ENCODE measurements at places on chromosomes 1 and 21. TPM values are rescaled to one million over a fixed set of nuclear protein-coding genes. Genes with fewer than 3 reads are reported as not detected.

- no peak for DNase-seq
These were observed 2.5 kb downstream of the CSDE1 start for GRCh38 chr1:114755006-114755931.

DNA sequence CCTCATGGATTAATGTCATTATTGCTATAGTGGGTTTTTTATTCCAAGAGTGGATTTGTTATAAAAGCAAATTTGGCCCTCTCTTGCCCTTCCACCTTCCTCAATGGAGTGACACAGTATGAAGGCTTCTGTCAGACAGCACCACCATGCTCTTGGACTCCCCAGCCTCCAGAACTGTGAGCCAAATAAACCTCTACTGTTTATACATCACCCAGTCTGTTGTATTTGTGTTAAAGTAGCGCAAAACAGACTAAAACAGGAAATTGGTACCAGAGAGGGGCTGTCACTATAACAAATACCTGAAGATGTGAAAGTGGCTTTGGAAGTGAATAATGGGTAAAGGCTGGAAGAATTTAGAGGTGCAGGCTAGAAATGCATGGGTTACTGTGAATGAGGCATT lies 38.0 kb upstream of the DMRTB1 start:
- DNase-seq, result no peak

DNA sequence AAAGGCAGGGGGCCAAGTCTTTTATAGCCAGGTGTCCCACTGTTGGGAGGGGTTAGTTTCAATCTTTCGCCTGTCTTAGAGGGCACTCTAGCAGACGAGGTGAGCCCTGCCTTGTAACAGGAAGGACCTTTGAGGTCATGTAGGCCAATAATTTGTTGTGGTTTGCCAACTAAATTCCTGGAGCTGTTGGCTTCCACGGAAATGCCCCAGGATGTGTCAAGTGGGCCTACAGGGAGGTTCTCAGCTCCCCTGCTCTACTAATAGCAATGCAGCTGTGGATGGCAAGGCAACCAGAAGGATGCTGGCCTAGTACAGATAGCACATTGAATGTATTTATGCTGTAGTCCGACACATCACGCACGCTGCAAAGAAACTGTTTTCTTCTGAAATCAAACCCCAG lies 22.3 kb upstream of the CASQ2 start:
- DNase-seq, result no peak

- no peak for DNase-seq
These were observed 52.8 kb upstream of the EDN2 start for GRCh38 chr1:41537251-41537650.

DNA sequence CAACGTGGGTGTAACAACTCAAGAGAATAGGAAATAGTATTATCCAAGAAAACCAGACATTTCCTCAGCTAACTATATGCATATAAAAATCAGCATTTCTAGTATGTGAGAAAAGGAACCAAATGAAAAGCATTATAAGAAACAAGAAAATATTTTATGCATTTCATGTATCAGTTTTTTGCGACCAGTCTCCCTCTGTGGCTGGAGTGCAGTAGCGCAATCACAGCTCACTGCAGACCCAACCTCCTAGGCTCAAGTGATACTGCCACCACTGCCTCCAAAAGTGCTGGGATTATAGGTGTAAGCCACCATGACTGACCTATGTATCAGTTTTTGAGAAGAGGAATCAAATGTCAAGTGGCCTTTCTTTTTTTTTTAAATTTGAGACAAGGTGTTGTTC lies 31.0 kb downstream of the SLC16A1 start:
- peak; percentile 34 for DNase-seq

GRCh38 chr1:196412326-196412725 lies 195.9 kb downstream of the KCNT2 start:
- no peak for DNase-seq

DNA sequence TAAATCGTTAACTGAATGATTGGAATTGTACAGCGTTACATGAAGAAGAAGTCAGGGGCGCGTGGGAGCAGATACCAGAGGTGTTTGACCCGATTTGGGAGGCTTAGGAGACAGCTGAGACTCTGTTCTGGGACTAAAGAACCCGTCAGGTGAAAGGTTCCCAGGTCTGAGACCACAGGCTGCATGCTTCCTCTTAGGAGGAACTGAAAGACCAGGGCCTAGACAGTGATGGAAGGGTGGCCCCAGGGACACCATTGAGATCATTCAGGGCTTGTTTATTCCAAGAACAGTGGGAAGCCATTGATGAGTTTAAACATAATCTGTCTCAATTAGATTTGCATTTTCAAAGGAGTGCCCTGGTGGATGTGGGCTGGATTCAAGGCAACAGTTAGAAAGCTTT lies 904 bp downstream of the KLF17 start:
- no peak for DNase-seq

GRCh38 chr1:93615582-93616150 lies 66.0 kb downstream of the BCAR3 start:
- peak; percentile 59 for DNase-seq

DNA sequence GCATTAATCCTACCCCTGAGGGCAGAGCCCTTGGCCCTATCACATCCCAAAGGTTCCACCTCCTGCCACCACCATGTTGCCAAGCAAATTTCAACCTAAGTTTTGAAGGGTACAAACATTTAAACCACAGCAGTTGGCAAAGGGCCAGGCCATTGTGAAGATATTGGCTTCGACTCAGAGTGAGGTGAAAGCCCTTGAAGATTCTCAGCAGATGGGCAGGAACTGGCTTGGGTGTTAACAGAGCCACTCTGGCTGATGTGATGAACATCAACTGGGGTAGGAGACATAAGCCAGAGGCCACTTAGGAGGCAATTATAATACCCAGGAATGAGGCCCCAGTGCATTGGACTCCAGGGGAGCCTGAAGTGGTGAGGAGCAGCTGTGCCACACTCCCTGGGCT lies 207.7 kb upstream of the KAZN start:
- DNase-seq, result no peak

DNA sequence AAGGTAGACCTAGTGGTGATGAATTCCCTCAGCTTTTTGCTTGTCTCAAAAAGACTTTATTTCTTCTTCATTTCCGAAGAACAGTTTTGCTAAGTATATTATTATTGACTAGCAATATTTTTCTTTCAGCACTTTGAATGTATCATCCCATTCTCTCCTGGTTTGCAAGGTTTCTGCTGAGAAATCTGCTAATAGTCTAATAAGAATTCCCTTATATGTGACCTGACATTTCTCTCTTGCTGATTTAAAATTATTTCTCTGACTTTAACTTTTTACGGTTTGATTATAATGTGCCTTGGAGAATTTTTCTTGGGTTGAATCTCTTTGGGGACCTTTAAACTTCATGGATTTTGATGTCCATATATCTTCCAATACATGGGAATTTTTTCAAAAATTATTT lies 628.3 kb upstream of the ADGRL2 start:
- no peak for DNase-seq

DNA sequence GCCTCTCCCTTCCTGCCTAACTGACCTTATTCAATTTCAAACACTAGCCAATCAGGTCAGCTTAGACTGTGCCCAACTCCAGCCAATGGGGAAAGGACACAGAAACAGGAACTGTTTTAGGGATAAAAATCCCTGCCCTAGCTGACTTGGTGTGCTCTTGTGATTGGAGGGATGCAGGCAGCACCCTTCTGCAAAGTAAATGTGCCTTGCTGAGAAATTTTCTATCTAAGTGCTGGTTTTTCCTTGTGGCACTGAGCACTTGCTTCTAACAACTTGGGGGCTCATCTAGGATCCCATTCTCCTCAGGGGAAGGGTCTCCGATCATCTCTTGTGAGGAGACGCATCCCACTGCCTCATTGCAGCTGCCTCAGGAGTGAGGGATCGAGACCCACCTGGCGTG lies 10.7 kb upstream of the CD2 start:
- no peak for DNase-seq

DNA sequence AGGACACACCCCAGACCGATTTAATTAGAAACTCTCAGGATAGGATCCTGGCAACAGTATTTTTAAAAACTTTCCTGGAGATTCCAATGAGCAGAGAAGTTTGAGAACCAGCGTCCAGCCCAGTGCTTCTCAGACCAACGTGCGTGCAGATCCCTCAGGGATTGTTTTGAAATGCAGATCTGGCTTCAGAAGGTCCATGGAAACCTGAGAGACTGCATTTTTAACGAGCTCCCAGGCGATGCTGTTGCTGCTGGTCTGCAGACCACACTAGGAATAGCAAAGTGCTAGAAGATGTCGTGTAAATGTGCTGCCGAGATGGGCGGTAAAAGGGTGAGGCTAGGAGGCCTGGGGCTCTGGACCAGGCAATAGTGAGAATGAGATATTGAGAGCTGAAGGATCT lies 18.4 kb upstream of the CASQ1 start:
- DNase-seq, result no peak

DNA sequence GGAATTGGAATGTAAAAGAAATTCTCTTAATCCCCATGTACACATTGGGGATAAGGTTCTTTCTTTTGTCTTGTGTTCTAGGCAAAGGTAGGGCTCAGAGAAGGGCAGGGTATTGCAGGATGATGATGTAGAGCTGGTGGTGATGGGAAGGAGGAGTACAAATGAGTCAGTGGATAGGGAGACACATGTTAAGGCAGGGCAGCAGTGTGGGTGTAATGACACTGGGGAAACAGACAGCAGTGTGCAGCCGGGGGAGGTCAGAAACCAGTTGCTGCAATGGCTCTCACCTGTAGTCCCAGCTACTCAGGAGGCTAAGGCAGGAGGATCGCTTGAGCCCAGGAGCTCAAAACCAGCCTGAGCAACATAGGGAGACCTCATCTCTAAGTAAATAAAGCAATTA lies 5.1 kb downstream of the NLRP3 start:
- DNase-seq, result no peak

DNA sequence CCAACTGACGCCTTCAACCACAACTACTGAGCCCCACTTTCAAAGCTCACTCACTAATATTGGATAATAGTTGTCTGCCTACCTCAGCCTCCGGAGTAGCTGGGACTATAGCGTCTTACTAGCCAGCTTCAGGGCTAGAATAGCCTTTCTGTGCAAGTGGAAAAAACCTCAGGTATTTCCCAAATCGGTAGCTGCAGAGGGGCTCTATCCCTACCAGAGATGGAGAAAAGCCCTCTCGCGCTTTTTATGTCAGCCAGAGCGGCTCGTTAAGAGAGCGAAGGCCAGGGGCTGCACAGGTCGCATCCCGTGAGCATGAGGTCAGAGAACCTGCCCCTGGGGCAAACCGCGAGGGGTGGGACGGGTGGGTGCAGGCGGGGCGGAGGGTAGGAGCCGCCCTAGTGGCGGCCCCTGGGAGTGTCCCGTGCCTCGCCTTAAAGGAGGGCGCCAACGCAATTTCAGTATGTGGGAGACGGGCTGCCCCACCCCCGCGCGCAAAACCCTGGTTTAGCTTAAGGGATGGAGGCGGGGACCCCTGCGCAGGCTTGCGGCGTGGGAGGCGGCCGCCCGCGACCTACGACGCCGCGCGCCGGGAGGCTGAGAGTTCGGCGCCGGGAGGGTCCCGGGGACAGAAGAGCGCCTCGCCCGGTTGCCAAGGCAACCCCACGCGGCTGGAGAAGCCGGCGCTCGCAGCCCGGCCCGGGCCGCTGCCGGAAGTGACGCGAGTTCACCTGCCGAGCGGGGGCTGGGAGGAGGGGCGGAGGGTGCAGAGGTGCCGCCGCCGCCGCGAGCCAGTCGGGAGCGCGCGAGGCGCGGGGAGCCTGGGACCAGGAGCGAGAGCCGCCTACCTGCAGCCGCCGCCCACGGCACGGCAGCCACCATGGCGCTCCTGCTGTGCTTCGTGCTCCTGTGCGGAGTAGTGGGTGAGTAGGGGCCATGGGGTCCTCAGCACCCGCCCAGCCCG lies at the start of gene CXADR:
CXADR (plus strand) TSS at position 791 of the 961 bp plus-strand sequence; CDS start at position 878, 87 bp downstream.
- peak; percentile 67 for DNase-seq

DNA sequence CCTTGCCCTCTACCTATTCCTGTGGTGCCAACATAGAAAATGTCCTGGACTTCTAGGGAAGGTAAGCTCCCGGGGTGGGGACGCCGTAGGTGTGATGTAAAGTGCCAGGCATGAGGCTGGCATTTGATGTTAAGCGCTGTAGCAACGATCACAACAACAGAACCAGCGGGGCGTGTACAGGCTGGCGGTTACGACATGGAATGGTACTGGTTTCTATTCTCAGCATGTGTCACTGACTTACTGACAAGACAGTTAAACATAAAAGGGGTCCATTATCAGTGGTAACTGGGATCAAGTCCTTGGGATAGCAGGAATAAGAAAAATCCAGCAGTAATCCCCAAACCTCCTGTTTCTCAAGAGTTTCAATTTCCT lies 58.9 kb downstream of the TGFBR3 start:
- no peak for DNase-seq

- no peak for DNase-seq
These were observed 481 bp upstream of the EXTL1 start for GRCh38 chr1:26020941-26021646.

GRCh38 chr1:208835097-208835463 lies 590.9 kb upstream of the PLXNA2 start:
- peak; percentile 29 for DNase-seq

GRCh38 chr1:172970186-172970585 lies 80.6 kb downstream of the TNFSF18 start:
- DNase-seq, result peak; percentile 67

GRCh38 chr1:83027511-83027910 lies 971.4 kb downstream of the TTLL7 start:
- no peak for DNase-seq

DNA sequence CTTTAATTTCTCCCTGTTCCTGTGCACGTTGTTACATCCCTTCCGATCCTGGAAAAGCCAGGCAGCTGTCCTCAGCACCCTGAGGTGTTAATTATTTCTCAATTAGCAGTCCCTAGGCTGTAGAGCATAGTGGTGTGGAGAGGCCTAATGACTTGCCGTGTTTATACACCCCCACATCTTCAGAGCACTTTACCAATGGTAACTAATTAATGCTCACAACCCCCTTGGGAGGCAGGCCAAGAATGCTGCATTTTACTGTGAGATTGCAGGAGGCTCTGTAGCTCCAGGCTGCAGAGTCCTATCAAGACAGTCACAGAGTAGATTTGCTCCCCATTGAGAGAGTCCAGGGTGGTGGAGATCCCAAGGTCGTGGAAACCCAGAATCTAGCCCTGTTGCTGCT lies 2.4 kb upstream of the PARS2 start:
- DNase-seq, result no peak

GRCh38 chr1:89998306-89998705 lies 3.4 kb downstream of the ZNF326 start:
- DNase-seq, result no peak

- no peak for DNase-seq
These were observed 35.0 kb upstream of the THEM4 start for GRCh38 chr1:151944126-151944856.

- no peak for DNase-seq
These were observed 674.3 kb downstream of the BRINP3 start for GRCh38 chr1:189803364-189803763.

GRCh38 chr1:233647073-233647472 lies 33.2 kb downstream of the KCNK1 start:
- no peak for DNase-seq

The DEGS1 gene
- 115 TPM for total RNA-seq

The C1orf115 gene
- total RNA-seq, result 124 TPM

The FMO2 gene
- total RNA-seq, result 0.05 TPM

The TSPEAR gene
- total RNA-seq, result 0.47 TPM

The HP1BP3 gene
- 322 TPM for total RNA-seq

The STK40 gene
- 20.4 TPM for total RNA-seq

The SERPINC1 gene
- not detected for total RNA-seq

The PGBD5 gene
- total RNA-seq, result 0.19 TPM

The PCAT6 gene
- total RNA-seq, result not detected

The LORICRIN gene
- total RNA-seq, result not detected

The TTC3 gene
- 198 TPM for total RNA-seq

The S100B gene
- total RNA-seq, result not detected

The CXADR gene
- total RNA-seq, result 87.5 TPM

The TRNP1 gene
- 4.8 TPM for total RNA-seq

Measured in dermis blood vessel endothelial cell (primary cell).